NCI-H1436 treated with DMSO at 0.1 percent for 48 hours (cell line): ENCODE measurements at places on chromosomes 16 and 17.

GRCh38 chr16:840561-841454, 40.3 kb upstream of the GNG13 start:
- no peak for DNase-seq

- no peak for DNase-seq
These were observed 6.2 kb downstream of the AKAP1 start for GRCh38 chr17:57091186-57091618.

GRCh38 chr17:65085951-65086350, 29.4 kb upstream of the GNA13 start:
- no peak for DNase-seq

GRCh38 chr17:82096709-82097183, 1.3 kb downstream of the FASN start:
- no peak for DNase-seq

GRCh38 chr17:50203086-50203485, 1.7 kb upstream of the COL1A1 start:
- DNase-seq = no peak

GRCh38 chr17:18950944-18951905, 740 bp upstream of the SLC5A10 start:
- DNase-seq = no peak

GRCh38 chr16:10984509-10984908, 40.1 kb downstream of the CLEC16A start:
- no peak for DNase-seq

DNA sequence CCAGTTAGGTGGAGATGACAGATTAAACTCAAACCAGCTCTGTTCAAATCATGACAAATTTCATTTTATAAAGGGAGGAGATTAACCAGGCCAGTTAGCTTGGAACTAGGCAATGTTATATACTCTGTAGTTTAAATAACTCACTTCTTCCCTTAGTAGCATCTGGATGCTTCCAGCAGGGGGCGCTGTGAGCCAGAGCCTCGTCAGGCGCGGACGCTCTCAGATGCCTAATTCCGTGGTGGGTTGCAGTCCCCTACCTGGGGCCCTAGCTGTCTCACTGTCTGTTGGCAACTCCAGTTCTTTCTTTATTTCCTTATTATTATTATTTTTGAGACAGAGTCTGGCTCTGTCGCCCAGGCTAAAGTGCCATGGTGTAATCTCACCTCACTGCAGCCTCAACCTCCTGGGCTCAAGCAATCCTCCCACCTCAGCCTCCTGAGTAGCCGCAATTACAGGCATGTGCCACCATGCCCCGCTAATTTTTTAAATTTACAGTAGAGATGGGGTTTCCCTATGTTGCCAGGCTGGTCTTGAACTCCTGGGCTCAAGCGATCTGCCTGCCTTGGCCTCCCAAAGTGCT, 17.3 kb upstream of the WFDC1 start:
- no peak for DNase-seq

DNA sequence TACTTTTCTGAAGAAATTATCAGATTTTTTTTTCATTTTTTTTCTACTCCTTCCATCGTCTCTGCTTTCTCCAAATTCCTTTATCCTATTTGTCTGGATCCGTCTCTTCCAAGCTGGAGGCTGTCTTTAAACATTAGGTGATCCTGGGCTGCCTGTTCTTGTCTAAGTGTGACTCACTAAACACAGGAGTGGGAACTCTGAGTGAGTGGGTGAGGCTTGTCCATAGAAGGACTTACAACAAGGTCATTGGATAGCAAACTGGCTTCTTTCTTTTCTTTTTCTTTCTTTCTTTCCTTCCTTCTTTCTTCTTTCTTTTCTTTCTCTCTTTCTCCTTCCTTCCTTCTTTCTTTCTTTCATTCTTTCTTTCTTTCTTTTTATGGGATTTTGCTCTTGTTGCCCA, 18.2 kb downstream of the ALOX15 start:
- no peak for DNase-seq

DNA sequence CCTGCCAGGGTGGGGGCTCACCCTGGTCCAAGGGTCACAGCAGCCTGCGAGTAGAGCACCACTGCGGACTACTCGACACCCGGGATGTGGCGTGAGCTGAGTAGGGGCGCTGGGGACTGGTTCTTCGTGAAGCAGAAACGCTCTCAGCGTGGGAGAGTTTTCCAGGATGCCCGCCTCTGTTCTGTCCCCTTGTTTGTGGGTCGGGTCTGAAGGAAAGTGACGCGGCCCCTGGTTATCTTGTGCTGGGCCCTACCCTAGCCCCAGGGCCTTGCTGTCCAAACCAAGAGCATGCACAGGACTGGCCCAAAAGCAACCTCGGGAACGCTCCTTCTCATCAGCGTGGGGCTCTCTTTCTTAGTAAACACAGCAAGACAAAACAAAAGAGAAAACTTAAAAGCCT, 303.3 kb downstream of the IRF8 start:
- DNase-seq = no peak

DNA sequence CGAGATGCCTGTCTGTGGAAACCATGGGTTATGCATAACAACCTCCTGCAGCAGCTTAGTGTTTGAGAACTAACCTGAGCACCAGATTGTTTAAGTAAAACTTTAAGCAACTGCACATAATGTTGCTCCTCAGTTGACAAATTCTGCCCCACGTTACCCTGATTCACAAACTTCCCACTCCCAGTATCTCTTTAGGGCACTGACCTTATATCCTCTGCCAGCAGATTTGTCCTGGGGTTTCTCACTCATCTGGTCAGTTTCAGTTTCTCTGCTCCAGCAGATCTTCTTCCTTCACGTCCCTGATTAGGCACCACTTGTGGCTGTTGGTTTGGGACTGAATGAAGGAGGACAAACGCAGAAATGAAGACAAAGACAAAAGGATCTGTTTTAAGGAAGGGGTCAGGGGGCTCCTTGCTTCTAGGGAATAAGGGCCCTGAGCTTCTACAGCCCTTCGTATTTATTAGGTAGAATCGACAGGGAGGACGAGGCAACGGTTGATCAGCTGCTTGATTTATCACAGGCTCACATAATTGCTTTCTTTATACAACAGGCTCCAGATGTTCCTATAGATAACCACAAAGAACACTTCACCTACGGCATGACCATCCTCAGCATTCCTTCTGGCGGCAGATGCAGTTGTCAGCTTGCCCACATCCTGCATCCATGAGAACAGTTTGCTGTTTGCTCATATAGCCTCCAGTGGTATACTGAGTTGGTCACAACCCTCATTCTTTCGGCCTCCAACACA, 13.5 kb upstream of the ZNF689 start:
- DNase-seq = no peak

- no peak for DNase-seq
These were observed 70.7 kb downstream of the SLC39A11 start for GRCh38 chr17:73021771-73022170.

GRCh38 chr17:27993723-27994310, 48.7 kb upstream of the NLK start:
- DNase-seq = no peak

- DNase-seq = no peak
These were observed 22.5 kb downstream of the SLC38A10 start for GRCh38 chr17:81272616-81273015.

DNA sequence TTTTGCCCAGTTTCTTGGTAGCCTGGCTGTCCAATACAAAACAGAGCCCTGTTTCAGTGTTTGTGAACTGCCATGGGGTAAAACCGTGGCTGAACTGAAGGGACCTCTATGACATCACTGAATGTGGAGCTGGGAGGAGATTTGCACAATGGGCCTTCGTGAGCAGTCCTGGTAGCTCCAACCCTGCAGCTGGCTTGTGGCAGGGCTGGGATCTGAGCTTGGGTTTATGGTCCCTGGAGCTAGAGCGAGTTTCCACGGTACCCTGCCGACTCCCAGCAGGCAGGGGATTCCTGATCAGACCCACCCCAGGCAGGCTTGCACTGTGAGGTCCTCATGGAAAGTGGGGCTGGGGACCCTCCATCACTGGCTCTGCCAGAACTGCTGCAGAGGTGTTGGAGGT, 247.0 kb downstream of the GSG1L start:
- DNase-seq = no peak

DNA sequence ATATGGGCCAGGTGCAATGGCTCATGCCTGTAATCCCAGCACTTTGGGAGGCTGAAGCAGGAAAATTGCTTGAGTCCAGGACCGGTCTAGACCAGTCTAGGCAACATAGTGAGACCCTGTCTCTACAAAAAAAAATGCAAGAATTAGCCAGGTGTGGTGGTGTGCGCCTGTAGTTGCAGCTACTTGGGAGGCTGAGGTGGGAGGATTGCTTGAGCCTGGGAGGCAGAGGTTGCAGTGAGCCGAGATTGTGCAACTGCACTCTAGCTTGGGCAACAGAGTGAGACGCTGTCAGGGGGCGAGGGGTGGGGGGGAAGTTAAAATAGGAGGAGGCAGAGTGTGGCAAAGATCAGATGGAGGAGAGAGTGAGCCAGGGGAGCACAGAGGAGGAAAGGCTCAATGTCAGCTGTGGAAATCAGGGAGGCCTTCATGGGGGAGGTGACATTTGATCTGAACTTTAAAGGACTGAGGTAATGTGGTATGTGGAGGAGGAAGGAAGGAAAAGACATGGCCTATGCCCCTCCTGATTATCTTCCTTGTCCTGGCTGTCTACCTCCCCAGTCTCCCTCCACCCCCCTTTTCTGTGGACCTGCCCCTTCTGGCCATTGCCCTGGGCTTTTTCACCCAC, 4.7 kb upstream of the GOT2 start:
- DNase-seq = no peak
